ENCODE measurements at places on chromosomes 2 and 18.

DNA sequence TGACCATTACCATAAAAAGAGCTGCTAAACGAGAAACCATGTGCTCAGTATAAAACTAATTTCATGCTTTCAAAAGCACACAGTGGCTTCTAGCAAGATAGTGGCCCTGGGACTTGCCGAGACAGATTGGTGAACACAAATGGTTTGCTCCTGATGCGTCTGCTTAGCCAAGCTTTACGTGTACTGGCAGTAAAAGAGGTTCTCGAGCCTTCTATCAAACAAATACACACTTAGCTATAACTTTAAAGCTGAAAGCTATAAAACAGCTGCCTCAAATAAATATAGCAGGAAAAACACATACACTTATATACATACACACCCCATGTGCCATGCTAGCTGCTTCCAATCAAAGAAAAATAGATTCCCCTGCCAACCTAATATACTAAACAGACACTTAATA, 117.0 kb downstream of the ZNF385B start:
- DNase-seq = no peak

DNA sequence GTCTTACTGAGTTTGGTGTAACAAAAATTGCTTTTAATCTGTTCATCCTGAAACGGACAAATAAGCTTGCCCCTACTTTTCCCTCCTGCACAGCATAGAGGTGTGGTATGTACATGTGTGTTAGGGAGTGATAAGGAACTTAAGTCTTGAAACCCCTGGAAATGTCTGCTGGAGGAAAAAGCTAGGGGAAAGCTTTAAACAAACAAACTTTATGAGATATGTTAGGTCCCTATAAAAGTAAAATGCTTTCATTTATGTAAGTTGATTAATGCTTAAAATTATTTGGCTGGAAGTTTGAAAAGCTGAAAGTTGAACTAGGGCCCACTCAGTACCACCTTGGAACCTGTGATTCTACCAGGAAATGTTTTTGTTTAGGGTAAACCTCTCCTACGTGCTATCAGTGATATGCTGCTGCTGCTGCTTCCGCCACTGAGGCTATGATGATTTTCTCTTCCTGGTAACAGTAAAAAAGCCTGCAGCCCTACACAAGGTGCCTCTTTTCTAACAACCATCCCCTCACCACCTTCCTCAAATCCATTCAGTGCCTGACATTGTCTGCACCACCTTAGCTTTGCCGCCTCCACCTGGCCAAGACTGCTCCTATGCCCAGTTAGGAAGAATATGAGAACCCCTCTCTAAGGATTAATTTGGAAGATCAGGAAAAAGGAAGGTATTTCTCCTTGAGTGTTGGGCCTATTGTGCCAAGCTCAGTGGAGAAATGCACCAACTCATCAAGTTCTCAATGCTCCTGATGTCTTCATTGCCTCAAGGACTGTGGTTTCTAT, 2.5 kb upstream of the YES1 start:
- no peak for DNase-seq

GRCh38 chr2:157902692-157903091, 26.6 kb upstream of the ACVR1 start:
- DNase-seq = no peak

DNA sequence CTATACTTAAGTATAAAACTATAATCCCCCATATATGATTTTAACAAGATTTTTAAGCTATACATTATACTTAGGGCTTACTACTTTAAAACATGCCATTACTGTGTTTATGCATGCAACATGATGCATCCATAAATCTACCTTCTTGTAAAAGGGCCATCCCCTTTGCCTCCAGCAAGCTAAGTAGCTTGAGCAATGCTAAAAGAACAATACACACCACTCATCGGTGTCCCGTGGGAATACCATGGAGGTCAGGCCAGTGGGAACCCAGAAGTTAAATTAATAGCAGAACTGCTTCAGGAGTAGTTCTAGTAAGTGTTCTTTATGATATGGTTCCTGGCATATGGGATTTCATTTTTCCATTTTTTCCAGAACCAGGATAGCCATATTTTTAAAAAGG, 37.8 kb downstream of the SH3RF3 start:
- no peak for DNase-seq

DNA sequence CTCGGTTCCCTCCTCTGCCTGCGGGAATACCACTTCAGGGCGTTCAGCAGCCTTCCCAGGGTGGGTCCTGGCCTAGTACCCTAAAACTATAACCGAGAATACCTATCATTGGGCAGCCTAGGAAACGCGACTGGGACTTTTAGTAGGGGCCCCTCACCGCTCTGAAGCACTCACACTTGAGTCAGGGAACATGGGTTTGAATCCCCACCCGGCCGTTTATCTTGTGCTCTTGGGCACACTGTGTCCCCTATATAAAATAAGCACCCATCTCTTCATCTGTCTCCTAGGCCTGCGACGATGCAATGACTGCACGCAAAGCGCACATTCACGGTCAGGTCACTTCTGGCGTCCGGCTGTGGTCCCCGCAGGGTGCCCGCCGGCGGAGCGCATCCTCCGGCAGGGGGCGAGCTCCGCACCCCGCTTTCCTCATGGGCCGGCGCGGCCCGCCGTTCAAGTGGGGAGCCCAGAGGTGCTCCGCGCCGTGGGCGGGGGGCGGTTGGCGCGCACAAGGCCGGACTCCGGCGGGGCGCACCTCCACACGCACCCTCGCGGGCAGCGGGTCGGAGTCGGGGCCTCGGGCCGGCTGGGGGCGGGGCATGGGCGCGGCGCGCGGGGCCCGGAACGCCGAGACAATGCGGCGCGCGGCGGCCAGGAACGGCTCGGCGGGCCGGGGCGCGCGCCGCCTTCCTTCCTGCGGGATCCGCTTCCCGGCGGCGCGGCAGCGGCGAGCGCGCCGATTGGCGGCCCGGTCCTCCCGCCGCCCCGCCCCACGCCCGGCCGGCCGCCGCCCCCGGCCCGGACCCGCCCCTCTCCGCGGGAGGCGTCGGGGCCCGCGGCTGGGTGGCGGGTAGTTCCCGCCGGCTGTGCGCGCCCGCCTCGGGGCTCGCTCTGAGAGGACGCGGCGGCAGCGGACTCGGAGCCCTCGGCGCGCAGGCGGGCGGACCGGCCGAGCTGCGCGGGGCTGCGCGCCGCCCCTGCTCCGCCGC, at the start of gene ASAP2:
TSS of gene ASAP2 (plus strand) at position 850 of the 986 bp plus-strand sequence. CDS start 293 bp downstream, outside the sequence.
- DNase-seq = peak; percentile 23

DNA sequence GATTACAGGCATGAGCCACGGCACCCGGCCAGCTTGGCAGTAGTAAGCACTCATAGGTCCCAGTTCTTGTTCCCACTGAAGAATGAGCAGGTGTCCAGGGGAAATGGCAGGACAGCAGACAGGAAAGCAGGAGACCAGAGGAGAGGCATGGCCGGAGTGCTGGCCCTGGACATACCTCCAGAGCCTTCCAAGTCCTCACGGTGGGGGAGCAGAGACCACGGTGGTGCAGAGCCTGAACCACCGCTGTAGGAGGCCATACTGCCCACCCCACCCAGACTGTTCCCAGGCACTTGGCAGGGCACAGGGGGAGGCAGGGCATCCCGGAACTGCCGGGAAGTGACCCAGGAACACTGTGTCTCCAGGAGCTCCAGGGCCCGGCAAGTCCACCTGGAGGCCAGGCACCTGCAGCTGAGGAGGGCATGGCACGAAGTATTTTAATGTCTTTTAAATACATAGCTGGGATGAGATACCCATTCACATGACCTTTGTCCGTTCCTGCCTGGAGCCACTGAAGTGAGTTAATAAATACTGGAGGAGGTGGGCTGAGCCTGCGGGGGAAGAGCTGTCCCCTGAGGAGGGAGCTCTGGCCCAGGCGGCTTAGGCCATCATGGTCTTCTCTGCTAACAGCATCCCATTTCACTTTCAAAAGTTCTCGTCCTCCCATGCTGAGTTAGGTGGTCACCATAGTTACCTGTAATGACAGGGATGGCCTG, 49.7 kb upstream of the TFCP2L1 start:
- no peak for DNase-seq

DNA sequence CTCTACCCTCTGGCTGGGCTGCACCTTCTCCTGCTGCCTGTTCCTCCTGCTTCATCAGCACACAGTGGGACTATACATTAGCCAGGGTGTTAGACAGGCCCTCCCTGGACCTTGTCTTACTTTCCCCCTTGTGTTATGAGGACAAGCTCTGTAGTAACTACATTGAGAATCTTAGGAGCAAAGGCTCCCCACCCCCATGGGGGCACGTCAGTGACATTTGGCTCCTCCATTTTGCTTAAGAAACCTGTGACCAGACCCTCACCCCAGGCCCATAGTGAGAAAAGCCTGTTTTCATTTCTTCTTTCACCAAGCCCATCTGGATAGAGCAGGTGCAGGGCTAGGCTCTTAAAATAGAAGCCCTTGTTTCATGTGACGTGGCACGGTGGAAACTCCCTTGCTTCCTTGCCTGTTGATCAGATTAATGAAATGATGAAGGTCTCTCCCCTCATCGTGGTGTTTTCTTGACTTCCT, 146.7 kb downstream of the RPIA start:
- no peak for DNase-seq

- DNase-seq = no peak
Measured at GRCh38 chr2:231270221-231271114, 72.0 kb downstream of the ARMC9 start.

DNA sequence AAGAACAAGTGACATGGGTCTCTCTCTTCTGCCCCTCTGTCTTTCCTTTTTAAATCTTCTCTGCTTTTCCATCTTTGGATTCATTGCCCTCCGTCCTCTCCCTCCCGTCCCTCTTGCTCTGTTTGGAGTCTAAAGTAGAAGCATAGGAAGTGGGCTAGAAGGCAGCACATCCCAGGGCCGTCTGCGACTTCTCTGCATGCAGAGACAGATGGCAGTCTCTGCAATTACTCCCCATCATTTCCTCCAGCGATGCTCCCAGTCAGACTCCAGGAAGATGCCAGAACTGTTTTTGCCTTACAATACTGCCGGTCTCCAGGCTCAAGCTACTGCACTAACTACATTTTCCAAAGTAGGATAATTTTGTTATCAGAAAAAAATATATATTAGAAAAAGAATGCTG, 35.2 kb upstream of the LPIN2 start:
- DNase-seq = no peak

GRCh38 chr2:221270806-221271205, 301.3 kb downstream of the EPHA4 start:
- no peak for DNase-seq

DNA sequence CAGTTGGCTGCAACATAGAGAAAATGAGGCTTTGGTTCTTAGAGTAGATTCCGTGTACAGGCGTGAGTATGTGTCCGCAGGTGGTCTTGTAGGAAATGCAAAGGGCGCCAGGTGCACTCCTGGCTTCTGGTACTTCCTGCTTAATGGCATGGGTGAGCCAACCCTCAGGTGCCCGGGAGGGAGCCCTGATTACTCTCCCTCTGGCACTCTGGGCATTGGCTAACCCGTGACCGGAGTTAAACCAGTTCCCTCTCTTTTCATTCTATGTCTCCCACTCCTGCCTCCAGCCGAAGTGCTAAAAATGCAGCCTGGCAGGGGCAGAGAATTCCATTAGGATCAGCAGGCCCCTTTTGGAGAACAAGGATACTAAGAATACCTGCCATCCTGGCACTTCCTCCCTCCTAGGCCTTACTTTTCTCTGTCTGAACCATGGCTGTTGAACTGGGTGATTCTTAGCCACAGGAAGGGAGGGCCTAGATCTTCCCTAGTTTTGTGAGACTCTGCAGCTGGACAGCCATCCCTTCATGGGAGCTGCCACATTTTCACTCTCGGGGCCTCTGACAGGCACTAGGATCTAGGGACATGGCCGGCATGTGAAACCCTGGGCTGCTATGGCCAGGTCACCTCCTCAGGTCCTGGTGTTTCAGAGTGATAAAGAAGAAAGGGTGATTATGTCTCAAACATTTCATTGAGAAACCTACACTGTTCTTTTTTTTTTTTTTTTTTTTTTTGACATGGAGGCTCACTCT, 6.5 kb downstream of the MERTK start:
- no peak for DNase-seq

GRCh38 chr2:180910831-180911665, 69.4 kb upstream of the UBE2E3 start:
- no peak for DNase-seq

DNA sequence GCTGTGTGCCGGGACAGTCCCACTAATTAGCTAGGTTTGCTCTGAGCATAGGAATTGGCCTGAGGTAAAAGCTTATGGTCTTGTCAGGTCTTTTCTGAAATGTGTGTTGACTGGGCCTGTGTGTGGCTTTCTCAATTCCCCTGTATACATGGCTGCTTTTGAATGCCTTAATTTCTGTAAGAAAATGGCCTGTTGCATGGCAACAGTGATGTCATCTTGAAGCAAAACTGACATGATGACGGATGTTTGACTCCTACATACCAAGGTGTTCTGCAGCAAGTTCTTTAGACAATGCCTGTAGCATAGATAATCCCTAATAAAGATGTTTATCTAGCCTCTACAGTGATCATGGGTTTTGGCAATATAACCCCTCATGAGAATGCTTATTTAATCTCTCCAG, 198.5 kb downstream of the OTX1 start:
- DNase-seq = no peak

- DNase-seq = no peak
Measured at GRCh38 chr2:37203708-37204107, 7.4 kb downstream of the CEBPZOS start.
